ENCODE measurements at places on chromosomes 12 and 14.
A peak's percentile ranks its signal among the peaks of the same experiment; 100 is the strongest.

DNA sequence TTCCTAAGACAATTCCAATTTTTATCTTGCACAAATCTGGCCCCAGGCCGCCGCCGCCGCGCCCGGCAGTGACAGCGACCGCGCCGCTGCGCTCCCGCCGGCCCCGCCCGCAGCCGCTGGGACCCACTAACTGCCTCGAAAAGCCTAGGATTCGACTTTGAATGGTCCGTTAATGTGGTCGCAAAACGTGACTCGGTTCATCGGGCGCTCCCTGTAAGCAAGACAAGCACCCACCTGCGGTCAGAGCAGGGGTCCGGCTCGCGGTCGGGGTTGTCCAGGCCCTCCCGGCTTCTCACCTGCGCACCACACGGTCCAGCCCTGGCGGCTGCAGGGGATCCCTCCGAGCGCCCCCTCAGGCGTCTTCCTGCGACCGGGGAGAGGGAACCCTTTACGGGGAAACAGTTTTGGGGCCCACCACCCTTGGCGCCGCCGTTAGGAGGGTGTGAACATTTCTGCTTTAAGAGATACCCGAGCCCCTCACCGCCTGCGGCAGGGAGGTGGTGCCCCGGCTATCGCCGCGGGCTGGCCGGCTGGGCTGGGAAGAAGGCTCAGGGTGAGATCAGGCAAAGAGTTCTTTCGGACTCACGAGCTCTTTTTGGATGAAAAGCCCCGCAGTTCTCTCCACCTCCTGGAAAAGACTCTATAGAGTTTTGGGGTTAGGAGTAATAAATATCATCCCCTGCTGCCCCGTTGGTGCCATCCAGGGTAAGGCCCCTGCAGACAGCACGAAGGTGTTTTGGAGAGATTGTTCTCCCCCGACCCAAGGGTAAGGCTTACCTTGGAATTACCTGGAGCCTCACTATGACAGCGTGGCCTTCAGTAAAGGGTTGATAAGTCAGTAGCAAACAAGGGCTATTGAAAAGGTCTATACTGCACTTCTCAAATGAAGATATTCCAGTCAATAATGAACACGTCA is 13.6 kb upstream of the FOXJ2 start:
- DNase-seq: no peak

GRCh38 chr14:100467046-100467750 is 120.0 kb downstream of the BEGAIN start:
- no peak for DNase-seq

GRCh38 chr12:121334513-121335343 is 17.5 kb downstream of the ANAPC5 start:
- peak; percentile 83 for DNase-seq

DNA sequence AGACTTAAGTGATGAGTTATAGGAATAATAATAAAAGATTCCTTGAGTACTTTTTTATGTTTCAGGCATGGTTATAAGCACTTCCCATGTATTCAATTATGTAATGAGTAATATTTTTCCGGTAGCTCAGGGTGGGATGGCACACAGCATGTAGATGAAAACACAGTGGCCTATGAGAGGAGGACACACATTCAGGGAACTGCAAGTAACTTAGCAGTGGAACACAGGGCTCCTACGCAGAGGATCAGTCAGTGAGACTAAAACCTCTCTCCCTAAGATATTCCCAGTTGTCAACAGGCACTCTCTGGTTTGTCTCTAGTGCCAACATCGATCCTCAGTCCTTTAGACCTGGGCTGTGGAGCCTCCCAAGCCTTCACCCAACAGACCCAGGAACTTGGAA is 219.4 kb downstream of the DIO2 start:
- no peak for DNase-seq

- no peak for DNase-seq
Measured at GRCh38 chr12:127685491-127685890, 581.5 kb upstream of the TMEM132C start.

GRCh38 chr14:62369919-62370560 is 607.8 kb downstream of the SNAPC1 start:
- DNase-seq: no peak

- no peak for DNase-seq
Measured at GRCh38 chr12:121693155-121693687, 19.3 kb upstream of the TMEM120B start.

GRCh38 chr14:24093901-24094840 is at the start of gene PCK2:
Gene PCK2 (plus strand): TSS chr14:24094311. CDS start chr14:24094406, 95 bp downstream.
- DNase-seq: peak; percentile 84

DNA sequence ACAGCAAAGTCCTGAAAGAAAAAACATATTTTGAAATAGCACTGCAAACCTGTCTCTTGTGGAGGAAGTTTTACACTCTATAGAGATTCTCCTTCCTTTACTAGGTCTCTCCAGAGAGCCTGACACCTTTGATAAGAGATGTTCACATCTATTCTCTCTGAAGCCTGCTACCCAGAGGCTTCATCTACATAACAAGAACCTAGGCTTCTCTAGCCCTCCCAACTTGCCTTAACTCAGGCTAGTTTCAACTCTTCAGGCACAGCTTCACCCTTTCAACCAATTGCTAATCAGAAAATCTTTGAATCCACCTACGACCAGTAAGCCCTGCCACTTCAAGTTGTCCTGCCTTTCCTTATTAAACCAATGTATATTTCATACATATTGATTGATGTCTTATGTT is 60.6 kb downstream of the IFNG start:
- no peak for DNase-seq

DNA sequence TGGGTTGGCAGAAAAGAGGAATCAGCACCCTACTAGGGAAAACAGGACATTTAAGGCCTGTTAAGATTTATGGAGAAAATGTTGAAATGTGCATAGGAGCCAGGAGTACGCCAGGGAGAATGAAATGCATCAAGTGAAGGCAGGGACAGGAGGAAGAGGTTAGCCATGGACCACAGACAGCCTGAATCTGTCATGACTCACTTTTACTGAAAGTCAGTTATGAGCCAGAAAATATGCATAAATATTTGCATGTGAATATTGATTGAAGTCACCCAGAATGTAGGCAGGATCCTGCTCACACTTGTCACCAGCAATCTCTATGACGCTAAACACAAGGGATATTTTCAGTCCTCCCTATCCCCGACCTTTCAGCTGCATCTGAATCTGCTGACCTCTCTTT is 25.1 kb upstream of the CDK17 start:
- peak; percentile 83 for DNase-seq

DNA sequence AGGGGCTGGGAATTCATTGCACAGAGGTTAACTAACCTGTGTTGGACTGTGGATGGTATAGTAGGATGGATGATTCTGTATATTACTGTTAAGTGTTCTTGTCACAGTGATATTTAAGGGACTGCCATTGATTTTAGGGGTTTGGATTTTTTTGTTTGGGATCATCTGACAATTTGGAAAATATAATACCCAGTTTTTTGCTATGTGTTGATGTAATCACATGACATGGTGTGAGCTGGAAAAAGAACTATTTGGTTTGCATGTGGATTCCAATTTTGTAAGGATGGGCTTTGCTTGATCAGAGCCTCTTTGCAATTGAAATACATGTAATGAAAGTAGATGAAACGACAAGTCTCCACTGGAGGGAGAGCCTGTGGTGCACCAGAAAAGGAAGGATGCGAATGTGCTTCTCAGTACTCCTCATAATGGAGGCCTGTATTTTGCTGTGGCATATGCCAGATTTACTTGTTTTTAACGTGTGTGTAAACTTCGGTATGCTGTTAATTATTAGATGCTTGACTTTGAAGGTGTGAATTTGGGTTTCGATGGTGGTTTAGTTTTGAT is 2.7 kb downstream of the DYRK2 start:
- peak; percentile 49 for DNase-seq

DNA sequence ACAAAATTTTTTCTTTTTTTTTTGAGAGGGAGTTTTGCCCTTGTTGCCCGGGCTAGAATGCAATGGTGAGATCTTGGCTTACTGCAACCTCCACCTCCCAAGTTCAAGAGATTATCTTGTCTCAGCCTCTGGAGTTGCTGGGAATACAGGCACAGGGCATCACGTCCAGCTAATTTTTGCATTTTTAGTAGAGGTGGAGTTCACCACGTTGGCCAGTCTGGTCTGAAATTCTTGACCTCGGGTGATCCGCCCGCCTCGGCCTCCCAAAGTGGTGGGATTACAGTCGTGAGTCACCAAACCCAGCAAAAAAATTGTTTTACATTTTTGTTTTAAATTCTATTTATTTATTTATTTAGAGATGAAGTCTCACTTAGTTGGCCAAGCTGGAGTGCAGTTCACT is 4.7 kb upstream of the SLC2A14 start:
- no peak for DNase-seq

DNA sequence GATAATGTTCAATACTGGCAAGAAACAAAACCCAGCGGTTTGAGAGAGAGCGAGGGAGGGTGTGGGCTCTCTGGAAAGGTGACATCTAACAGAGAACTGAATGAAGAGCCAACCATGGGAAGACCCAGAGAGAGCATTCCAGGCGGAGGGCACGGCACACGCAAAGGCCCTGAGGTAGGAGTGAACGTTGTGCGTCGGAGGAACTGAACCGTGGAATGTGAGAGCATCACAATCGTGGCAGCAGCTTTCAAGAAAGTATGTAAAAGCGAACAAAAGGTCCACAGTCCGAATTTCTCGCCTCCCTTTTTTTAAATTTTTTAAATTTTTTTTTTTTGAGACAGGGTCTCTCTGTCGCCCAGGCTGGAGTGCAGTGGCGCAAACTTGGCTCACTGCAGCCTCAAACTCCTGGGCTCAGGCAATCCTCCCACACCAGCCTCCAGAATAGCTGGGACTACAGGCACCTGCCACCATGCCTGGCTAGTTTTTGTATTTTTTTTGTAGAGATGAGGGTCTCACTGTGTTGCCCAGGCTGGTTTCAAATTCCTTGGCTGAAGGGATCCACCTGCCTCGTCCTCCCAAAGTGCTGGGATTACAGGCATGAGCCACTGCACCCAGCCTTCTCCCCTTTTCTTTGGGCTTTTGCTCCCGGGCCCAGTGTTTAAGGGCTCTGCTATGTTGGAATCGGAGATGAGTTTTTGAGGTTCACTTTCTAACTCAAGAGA is 15.3 kb upstream of the SCARB1 start:
- DNase-seq: no peak

- peak; percentile 25 for DNase-seq
Measured at GRCh38 chr12:48084066-48084465, 21.8 kb downstream of the SENP1 start.

DNA sequence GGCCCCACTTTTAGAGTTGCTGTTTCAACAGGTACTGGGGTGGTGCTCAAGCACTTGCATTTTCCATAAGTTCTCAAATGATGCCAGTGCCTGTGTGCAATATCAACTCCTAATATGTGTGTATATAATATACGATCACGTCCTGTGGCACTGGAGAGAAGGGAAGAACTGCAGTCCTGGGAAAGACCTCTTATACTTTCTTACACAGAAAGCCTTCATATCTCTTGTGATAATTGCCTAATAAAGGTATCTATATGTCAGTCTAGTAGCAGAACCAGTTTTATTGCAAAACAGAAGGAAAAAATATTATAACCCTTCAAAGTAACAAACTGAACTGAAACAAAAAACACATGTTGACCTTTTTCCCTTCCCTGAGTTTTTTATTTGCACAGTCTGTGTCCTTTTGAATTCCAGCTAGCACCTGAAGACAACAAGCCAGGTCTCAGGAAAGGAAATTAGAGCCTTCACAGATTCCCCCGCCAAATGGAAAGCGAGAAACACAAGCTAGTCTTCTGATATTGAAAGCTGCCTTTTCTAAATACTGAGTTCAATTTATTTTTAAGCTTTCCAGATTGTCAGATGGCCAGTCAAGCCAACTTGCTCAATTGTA is 44.4 kb downstream of the IGF1 start:
- no peak for DNase-seq

GRCh38 chr12:52151837-52152783 is 39.7 kb downstream of the KRT80 start:
- DNase-seq: peak; percentile 82

DNA sequence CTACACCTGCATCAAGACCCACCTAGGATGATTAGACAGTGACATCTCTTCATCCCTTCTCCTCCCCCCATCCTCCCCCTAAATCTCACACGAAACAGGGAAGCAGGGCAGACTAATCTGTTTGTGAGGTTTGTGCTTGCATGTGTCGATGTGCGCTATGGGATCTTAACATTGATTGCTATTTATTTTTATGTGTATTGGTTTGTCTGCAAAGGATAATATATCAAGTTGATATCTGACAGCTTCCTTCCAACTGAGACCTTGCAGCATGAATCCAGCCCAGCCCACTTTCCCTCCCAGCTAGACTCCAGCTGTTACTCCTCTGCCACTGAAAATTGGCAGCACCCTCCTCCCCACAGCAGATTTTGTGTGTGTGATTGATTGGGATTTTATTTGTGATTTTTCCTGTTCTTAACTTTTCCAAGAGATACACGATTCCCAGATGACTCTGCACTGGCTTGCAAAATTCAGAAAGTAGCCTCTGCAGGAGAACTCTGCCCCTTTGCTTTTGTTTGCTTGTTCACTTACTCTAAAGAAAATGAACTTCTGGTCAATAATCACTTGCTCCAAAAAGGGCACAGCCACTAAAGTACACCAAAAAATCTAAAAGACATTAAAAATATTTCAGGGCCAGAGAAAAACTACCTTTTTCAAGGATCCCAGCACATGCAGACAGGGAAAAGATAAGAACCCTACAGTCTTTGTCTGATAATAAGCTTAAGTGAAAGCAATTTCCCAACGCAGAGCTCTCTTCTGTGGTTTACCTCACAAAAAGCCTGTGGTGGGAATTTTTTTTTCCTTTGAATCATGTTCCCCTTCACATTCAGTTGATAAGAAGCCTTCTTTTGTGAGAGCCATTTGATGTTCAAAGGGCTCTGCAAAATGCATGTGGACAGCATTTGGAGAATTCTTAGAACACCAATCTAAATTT is 222.1 kb downstream of the RPS29 start:
- no peak for DNase-seq

DNA sequence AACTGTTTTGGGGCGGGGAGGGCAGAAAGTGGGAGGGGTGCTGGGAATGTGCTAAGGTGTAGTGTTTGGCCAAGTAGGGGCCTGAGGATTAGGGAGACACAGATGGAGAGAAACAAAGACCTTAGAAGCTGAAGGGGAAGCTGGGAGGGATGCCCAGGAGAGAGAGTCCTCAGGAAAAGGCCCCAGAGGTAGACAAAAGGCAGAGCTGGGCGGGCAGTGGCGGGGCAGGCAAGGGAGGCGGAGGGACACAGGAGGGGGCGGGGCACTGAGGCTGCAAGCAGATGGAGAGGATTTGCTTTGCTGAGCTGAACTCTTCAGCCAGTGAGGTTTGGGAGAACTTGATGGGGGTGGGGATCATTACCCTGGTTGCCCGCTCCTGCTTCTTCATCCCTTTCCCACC is 2.8 kb downstream of the PTMS start:
- no peak for DNase-seq

- no peak for DNase-seq
Measured at GRCh38 chr12:24034160-24034559, 84.7 kb upstream of the SOX5 start.

DNA sequence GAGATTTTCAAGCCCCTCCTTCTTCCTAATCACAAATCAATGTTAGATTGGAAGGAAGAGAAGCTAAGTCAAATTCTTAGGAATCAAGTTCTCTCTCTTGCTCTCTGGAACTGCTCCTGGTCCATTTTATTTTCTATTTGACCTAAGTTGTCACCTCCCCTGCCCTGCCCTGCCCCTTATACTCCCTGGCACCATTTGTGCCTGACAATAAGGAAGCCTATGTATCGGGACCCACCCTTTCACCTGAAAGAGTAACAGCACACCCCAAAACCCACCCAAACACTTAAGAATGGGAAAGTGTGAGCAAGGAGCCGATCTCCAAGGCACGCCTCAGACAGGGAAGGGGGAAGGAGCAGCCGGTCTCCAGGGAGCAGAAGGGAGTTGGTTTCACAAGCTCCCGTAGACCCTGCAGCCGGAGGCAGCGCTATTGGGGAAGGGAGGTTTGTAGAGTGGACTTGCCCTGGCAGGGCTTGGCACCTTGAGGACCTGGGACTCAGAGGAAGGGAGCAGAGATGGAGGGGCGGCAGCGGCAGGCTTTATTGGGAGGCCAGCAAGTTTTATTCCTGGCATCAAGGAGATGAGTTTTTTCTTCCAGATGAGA is 1.6 kb downstream of the LRRC74A start:
- no peak for DNase-seq

Measured in PC-3 (cell line).